ENCODE measurements at places on chromosomes 2 and 18. TPM values are rescaled to one million over a fixed set of nuclear protein-coding genes. Genes with fewer than 3 reads are reported as not detected.

The CDH20 gene
- 1.1 TPM for total RNA-seq

The OLA1 gene
- 68.3 TPM for total RNA-seq

The HOXD3 gene
- total RNA-seq, result 5.2 TPM

The GBX2 gene
- not detected for total RNA-seq

The SLC5A7 gene
- total RNA-seq, result 6.3 TPM

The CCBE1 gene
- total RNA-seq, result 4.2 TPM

The TDRD15 gene
- total RNA-seq, result 3.8 TPM

- no peak for DNase-seq
Measured at GRCh38 chr18:63132819-63133200, 186.8 kb downstream of the BCL2 start.

GRCh38 chr2:100073110-100073509 is 69.3 kb downstream of the AFF3 start:
- DNase-seq, result no peak

- no peak for DNase-seq
Measured at GRCh38 chr2:227903381-227903780, 31.9 kb downstream of the DAW1 start.

GRCh38 chr2:45993476-45993991 is 303.7 kb upstream of the EPAS1 start:
- no peak for DNase-seq

DNA sequence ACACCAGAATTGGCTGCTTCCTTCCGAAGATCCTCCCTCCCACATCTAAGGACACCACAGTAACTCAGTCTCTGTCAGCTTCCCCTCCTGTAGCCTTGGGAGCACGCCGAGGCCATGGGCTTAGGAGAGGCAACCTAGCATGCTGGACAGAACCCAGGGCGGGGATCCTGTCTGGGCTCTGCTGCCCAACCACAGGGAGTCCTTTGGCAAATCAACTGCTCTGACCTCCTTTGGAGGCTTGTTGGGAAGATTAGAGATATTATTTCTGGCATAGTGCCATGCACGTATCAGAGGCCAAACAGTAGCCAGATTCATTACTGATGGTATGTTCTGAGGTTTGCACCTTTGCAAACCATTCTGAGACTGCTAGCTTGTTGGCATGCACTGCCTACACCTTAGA is 262.7 kb upstream of the EPAS1 start:
- no peak for DNase-seq

DNA sequence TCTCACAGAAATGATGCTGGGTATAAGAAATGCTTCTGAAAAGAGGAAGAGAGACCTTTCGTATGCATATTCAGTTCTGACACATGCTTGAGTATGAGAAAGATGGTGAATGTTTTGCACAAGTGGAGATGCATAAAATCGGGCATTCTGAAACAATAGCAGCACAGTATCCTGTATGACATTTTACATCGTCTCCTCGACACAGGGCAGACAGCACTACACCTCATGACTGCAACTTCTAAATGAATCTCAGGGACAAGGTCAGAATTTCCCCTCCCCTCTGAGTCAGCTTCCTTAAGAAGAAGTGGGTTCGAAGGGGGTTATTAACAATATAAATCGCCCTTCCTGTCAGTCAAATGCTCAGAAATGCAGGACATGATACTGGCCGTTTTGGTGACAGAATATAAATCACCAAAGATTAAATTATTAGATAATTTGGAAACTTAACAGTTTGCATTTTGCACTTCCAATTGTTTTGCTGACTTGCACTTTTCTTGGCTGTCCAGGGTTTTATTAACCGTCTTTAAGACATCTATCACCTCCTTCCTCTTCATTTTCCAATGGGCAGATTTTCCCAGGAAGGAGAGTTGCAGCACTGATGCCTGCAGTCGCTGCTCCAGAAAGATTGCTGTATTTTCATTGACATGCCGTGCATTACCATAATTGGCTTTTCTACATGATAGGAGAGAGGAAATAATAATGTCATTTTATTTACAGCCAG is 57.2 kb downstream of the TSHZ1 start:
- no peak for DNase-seq

DNA sequence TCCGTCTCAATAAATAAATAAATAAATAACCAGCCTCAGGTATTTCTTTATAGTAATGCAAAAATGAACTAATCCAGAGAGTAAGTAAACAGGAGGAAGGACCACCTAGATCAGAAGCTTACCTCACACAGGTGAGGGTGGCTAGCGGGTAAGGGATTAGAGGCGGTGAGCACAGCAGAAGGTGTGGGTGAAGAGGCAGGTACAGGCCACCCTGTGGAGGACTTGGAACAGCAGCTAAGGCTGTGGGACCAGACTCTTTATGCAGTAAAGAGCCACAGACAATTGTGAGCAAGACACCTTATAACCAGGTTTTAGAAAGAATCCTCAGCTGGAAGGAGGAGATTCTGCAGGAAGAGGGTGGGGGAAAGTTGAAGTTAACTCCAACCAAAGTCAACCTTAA is 34.2 kb upstream of the TTR start:
- no peak for DNase-seq

DNA sequence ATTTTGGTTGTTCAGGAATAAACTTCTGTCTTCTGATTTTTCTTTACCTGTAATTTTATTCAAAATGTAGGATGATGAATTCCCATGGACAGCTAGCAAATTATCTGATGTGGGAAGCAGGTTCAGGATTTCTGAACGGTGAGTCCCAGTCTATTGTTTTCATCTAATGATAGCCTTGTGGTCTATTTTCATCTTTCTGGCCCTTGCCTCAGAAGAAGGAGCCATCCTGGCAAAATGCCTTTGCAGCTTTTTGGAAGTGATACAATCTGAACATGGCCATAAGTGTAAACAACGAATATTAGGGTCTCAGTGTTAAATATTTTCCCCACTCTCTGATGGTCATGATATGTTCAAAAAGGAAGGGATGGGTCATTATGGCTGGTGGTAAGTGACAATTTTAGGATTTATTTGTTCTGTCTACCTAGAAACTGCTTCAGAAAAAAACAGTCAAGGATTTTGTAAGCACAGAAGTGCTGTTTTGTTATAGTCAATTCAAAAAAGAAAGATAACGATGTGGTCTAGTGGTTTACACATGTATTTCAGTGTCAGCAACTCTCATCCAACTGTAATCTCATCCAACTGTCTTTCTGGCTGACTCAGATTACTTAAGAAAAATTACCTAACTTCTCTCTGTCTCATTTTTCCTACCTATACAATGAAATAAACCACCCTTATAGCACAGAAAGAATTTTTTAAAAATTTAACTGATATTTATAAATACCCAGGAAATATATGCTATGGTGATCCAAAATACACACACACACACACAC is 272.6 kb upstream of the ERBB4 start:
- DNase-seq, result no peak

- DNase-seq, result peak; percentile 93
Measured at GRCh38 chr2:17540093-17540812, at the start of gene VSNL1. VSNL1 (plus strand) TSS chr2:17540696; CDS start chr2:17592075, 51,379 bp downstream.

GRCh38 chr2:234249034-234249735 is 198.7 kb downstream of the SPP2 start:
- DNase-seq, result no peak

- DNase-seq, result no peak
Measured at GRCh38 chr2:20410556-20411277, 36.2 kb upstream of the RHOB start.

GRCh38 chr2:217437290-217437870 is 565.4 kb downstream of the TNS1 start:
- no peak for DNase-seq

DNA sequence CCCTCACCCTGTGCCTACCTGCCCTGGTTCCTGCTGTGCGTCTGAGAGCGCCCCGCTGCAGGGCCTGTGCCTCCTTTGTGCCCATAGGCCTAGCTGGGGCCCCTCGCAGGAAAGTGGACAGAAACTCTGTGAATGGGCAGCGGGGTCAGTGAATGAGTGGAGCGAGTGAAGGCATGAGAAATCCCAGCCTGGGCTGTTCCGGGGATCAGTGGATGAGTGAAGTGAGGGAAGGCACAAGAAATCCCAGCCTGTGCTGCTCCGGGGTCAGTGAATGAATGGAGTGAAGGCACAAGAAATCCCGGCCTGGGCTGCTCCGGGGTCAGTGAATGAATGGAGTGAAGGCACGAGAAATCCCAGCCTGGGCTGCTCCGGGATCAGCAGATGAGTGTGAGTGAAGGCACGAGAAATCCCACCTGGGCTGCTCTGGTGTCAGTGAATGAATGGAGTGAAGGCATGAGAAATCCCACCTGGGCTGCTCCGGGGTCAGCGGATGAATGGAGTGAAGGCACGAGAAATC is 2.0 kb downstream of the COLEC11 start:
- no peak for DNase-seq

DNA sequence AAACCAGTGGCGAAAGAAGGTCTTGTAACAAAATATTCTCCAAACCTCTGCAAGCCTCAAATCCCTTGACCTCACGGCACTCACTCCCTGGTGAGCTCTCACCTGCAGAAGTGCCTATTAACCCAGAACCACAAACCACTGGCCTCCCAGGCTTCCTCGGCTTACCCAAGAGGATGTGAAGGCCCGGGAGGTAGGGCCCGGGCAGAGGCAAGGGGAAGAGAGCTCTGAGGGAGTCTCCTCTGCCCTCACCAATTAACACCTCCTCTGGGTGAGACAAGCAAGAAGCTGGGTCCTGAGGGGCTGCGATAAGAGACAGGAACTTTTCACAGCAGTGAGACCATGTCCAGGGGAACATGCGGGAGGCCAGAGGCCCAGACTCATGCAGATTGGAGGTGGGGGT is 53.7 kb downstream of the EMX1 start:
- DNase-seq, result no peak

GRCh38 chr2:50564766-50565165 is 467.2 kb downstream of the NRXN1 start:
- DNase-seq, result no peak

- DNase-seq, result peak; percentile 46
Measured at GRCh38 chr2:227238238-227239237, 74.1 kb downstream of the COL4A3 start.

- no peak for DNase-seq
Measured at GRCh38 chr18:58501066-58501896, 127.6 kb downstream of the ALPK2 start.

GRCh38 chr2:229243890-229244560 is 27.1 kb downstream of the PID1 start:
- no peak for DNase-seq

DNA sequence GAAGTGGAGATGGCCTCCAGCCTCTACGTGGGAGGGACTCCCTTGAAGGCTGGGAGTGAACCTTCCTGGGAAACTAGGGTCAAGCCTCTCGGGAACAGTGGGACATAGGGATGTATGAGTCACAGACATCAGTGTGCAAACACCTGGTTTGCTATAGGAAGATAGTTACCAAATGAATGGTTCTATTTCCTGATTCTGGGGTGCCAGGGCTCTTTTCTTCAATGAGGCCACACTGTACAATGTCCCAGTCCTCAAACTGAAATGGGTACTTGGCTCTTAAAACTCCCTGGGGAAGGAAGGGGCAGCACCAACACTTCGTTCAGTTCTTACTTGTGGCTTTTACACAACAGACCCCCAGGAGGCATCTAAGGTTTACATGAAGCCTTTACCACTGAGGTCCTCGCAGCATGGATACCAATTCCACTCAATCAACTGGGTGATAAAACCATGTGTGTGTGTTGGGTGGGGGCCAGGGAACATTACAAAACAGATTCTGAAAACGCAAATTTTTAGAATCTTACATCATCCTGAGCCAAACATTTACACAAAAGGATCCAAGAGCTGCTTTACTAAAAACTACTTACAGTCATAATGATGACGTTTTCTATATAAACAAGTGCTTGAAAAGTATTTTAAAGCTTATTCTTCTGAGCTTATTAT is 10.4 kb downstream of the ERFE start:
- no peak for DNase-seq
